AG09309 (cell line): ENCODE measurements at places on chromosomes 1 and 21.
A peak's percentile ranks its signal among the peaks of the same experiment; 100 is the strongest.

GRCh38 chr1:248816042-248816851 lies 9.5 kb downstream of the SH3BP5L start:
- no peak for DNase-seq

DNA sequence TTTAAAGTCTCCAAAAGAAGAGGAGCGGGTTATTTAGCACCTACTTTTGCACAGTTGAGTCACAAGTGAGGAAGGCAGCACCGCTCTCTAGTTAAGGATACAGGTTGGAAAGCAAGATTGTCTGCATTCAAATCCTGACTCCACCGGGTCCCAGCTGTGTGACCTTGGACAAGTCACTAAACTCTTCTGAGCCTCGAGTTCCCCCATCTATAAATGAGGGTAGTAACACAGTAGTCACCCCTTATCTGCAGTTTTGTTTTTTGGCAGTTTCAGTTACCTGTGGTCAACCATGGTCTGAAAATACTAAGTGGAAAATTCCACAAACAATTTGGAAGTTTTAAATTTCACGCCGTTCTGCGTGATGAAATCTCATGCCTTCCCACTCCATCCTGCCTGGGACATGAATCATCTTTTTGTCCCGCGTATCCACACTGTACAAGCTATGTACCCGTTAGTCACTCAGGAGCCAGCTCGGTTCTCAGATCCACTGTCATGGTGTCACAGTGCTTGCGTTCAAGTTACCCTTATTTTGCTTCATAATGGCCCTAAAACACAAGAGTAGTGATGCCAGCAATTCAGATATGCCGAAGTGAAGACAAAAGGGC lies 49.4 kb downstream of the CAPZB start:
- DNase-seq, result peak; percentile 48

GRCh38 chr1:59295618-59296017 lies 1.3 kb upstream of the FGGY start:
- no peak for DNase-seq

DNA sequence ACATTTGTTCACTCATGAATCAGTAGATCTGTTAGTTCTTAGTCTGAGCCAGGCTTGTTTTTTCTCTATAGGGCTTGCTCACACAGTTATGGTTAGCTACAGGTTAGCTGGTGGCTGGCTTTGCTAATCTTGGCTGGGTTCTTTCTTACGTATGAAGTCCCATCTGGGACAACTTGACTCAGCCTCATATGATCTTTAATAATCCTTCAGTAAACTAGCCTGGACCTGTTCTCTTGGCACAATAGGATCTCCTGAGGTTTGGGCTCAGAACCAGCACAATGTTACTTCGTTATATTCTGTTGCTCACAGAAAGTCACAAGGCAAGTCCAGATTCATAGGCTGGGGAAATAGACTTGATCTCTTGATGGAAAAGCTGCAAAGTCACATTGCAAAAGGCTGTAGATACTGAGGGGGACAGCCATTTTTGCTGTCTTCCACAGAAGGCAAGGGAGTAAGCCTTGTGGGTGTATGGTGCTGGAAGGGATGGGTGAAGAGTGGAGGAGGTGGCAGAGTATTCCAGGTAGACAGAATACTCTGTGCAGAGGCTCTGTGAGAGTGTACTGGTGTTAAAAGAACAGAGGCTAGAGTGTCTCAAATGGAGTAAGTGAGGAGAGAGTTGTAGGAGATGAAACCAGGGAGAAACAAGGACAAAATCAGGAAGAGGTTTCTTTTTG lies 24.4 kb downstream of the EFCAB7 start:
- DNase-seq, result peak; percentile 45

- peak; percentile 35 for DNase-seq
Measured at GRCh38 chr1:65001231-65001792, 35.0 kb upstream of the JAK1 start.

GRCh38 chr1:156429313-156430060 lies 60.5 kb downstream of the RHBG start:
- no peak for DNase-seq

DNA sequence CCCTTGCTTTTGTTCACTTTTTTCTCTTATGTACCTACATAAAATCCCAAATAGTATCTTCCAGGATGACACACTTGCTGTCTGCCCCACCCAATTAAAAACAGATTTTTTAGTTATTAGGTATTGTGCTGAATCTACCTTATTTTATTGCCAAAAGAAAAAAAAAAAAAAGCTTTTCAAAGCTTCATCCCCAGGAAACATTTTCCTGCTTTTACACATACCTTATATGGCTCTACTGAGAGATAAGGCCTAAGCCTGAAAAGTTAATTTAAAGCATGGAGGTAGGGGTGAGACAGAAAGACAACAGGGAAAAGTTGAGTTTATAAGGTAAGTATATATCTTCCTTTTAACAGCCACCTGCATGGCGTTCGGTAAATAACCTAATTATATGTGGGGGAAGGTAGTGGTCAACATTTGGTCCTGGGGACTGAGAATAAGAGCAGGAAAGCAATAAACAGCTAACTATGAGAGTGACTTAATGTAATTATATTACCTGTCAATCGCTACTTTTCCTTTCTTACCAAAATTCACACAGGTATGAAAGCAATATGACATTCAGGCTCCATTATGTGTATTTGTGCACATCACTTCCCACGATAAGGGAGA lies 54.6 kb upstream of the BOLA1 start:
- no peak for DNase-seq

GRCh38 chr1:14678011-14678638 lies 79.6 kb downstream of the KAZN start:
- no peak for DNase-seq

DNA sequence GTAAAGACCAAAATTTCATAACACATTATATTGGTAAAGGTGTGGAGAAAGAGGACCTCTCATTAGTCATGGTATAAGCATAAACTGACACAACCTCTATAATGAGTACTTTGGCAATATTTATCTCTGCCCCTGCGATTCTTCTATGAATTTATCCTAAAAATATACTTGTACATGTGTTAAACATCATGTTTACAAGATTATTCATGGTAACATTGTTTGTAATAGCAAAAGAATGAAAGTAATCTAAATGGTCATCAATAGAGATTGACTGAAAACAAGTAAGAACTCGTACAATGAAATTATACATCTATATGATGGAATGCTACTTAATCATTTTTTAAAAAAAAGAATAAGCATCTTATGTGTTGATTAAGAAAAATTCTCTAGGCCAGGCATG lies 96.4 kb downstream of the KIAA0319L start:
- no peak for DNase-seq

DNA sequence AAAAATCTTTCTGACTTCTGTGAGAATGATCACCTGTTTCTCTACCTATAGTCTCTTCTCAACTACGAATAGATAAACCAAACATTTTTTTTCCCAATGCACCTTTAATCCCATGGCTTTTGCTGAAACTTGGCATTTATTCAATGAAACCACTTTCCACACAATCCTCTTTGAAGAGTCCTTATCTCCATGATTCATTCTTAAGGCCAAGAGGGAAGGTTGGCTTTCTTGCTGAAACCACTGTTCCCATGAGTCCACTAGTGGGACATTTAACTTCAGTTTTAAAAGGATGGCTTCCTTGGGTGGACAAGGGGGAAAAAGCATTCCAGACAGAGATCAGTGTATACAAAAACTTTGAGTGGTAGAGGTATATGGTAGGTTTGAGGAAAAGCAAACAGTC lies 73.6 kb downstream of the CRB1 start:
- no peak for DNase-seq

DNA sequence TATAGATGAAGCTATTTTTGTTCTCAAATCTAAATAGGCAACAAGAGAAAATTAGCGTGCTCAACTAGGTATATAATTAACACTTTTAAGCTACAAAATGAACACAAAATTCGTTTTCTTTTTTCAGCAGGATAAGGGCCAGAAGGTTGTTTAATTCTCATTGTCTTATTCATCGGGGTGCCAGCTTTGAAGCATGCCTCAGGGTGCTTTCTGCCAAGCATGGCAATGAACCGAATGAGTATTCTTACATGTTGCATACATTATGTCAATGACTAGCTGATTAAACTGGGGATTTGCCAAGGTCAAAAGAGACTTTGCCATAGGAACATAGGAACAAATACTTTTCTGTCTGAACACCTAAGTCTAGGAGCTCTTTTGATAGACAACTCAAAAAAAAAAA lies 102.0 kb upstream of the MAP1LC3C start:
- DNase-seq, result no peak

DNA sequence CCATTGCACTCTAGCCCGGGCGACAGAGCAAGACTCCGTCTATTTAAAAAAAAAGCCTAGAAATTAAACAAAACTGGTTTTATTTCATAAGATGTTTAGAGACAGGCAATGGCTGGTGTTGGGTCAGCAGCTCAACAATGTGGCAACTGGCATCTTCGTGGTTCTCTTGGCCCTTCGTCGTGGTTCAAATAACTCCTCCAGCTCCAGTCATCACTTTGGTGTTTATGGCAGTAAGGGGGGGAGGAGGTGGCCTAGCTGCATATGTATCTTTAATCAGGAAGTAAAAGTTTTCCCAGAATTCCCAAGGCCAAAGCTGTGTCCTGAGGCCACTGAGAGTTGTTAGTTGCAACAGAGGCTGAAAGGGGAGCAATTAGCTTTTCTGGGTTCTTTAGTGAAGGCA lies 13.0 kb upstream of the LTN1 start:
- no peak for DNase-seq

DNA sequence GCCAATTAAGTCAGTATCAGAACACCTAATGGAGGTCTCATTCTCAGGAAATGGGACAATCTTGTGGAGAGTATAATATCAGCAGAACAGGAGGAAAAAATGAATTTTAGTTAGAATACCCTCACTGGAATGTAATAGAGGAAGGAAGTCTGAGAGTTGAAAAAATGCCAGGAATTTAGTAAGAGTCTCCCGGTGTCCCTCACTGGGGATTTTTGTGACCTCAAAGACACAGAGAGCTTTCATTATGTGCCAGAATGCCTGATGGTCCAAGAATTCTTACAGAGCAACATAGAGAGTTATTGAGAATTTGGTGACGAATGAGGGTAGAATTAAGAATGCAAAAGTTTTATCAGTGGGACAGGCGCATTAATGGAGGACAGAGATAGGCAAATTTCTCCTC lies 443.5 kb upstream of the B3GALT2 start:
- no peak for DNase-seq

DNA sequence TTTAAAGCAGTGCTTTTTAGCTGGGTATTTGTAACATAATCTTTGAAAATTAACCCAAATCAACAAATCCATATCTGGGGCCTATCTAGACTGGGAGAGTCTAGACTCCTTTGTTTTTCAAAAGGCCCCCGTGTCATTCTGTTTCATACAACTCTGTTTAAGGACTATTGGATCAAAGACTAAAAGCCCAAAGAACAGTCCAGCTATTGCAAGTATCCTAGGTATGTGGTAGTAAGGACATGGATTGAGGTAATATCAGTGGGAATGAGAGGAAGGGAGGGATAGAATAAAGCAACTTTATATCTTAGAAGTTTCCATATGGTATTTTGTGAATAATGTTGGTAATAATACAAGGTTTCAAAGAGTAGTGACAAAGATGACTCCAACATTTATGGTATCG lies 18.2 kb downstream of the KIF1B start:
- DNase-seq, result no peak

GRCh38 chr1:174367892-174368291 lies 79.9 kb upstream of the GPR52 start:
- no peak for DNase-seq

GRCh38 chr1:118998171-118998570 lies 10.0 kb upstream of the TBX15 start:
- DNase-seq, result no peak

DNA sequence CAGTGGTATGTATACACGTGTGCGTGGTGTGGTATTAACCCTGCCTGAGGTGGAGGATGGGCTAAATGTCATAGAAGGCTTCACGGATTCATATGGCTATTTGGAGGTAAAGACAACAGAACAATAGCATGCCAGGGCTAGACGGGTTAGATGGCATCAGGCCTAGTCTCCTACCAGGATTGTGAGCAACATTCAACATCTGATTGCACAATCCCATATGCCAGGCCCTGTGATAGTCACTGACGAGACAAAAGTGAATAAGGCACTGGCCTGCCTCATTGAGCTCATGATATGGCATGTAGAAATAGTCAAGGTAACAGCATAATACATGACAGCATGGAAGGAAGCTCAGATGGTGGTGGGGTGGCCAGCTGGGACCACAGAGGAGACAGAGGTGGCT lies 167.1 kb upstream of the BEND5 start:
- no peak for DNase-seq

DNA sequence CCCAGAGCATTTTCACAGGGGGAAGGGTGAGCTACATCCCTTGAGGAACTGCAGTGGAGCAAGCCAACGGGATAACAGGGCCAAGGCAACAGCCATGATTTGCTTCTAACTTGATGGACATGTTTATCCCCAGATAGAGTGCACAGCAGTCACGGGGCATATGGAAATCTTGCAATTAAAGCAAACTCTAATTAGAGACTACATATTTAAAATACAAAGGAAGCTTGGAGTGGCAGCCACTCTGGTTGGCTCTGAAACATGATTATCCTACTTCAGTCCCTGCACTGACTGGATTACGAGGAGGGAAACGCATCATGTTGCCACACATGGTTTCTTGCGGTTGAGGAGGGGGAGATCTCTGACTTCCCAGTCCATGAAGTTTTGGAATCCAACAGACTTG lies 60.8 kb downstream of the BEND5 start:
- DNase-seq, result no peak

GRCh38 chr21:27464648-27465047 lies 497.8 kb upstream of the ADAMTS5 start:
- DNase-seq, result no peak

- DNase-seq, result no peak
Measured at GRCh38 chr1:244789731-244790130, 45.7 kb upstream of the COX20 start.

- DNase-seq, result no peak
Measured at GRCh38 chr1:80779275-80779674, 1021.5 kb upstream of the ADGRL2 start.

GRCh38 chr1:106620521-106620954 lies 435.9 kb upstream of the PRMT6 start:
- peak; percentile 71 for DNase-seq

GRCh38 chr1:86517336-86517735 lies 29.5 kb upstream of the CLCA4 start:
- no peak for DNase-seq

GRCh38 chr1:68011657-68012375 lies 38.6 kb downstream of the DIRAS3 start:
- no peak for DNase-seq

- DNase-seq, result no peak
Measured at GRCh38 chr1:19484338-19484797, 971 bp downstream of the CAPZB start.

DNA sequence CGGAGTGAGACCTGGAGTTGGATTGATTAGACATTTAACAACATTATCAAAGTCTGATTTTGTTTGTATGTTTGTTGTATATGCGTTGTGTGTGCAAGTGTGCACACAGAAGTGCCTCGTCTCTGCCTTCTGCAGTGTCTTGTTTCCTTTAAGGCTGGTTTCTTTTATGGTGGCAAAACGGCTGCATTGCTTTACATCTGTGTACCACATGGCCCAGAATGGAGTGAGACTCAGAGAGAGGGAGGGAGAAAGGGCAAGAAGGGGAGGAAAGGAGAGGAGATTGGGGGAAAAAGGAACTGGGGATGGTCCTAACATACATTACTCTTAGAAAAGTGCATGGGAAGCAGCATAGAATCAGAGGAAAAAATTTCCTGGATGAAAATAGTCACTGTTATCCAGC lies 99.7 kb upstream of the WLS start:
- DNase-seq, result no peak
